ENCODE measurements at places on chromosomes 2 and 18.

- DNase-seq, result no peak
Measured at GRCh38 chr18:36532815-36533214, 235.3 kb downstream of the FHOD3 start.

DNA sequence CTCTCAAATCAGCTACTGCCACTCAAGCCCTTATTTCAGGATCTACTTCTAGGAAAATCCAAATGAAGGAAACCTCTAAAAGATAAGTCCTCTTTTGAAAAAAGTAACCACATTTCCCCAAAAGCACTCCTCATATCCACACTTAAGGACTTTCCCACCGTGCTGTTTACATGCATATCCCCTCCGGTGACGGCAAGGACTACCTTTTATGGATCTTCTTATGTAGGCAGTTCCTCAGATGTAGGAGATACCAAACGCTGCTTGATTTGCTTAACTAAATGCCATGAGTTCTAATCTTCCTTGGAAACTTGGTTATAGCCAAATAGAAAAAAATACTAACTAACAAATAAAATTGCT is 6.9 kb upstream of the TMEM87B start:
- DNase-seq, result no peak

DNA sequence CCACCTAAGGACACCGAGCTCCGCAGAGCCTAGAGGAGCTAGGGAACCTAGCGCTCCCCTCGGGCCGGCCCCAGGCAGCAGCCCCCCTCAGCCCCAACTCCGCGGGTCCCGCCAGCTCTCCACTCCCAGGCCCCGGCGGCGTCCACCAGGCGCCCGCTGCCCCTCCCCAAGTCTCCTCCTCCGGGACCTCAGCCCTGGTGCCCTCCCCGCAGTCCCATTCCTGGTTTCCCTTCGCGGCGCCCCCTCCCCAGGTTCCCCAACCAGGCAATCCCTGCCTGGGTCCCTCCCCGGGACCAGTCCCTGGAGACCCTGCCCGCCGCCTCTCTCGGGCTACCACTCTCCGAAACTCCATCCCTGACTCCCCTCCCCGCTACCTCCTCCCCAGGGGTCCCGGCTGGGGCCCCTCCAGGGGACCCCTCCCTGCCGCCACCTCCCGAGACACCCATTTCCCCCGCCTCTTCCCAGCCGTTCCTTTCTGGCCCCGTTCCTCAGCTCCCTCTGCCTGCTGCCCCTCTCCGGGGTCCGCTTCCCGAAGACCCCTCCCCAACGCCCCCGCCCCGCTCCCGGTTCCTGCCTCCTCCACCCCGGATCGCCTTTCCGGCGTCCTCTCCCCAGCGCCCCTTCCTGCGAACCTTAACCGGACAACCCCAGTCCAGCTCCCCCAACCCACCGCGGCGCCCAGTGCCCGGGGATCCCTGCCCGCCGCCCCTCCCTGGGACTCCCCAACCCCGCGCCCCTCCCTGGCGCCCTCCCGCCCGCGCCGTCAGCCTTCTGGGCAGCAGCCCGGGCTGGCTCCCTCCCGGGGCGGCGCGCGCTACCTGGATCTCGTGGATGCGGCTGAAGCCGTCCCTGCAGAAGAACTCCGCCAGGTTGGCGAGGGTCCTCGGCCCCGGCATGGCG is 678 bp downstream of the CYP27C1 start:
- DNase-seq, result peak; percentile 34

- no peak for DNase-seq
Measured at GRCh38 chr2:200156166-200156835, 150.2 kb upstream of the SPATS2L start.

DNA sequence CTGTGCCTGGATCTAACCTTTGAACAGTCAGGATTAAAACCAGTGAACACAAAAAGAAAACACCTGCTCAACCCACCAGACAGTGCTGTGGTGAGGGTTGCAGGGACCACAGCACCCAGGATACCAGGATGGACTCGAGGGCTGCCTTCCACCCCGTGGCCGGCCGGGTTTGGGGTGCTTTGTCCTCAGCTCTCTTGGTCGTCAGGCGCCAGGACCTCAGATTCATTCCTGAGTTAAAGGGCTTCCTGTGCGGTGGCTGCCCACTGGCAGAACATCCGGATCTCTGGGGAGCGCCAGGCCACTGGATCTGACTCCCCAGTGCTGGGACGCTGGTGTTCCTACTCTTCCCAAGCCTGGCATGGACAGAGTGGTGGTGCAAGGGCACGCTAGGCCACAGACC is 239.8 kb downstream of the TFCP2L1 start:
- DNase-seq, result no peak

- no peak for DNase-seq
Measured at GRCh38 chr2:241112592-241112991, 10.5 kb upstream of the MTERF4 start.

- DNase-seq, result no peak
Measured at GRCh38 chr2:119484834-119485233, 39.4 kb downstream of the SCTR start.

- DNase-seq, result no peak
Measured at GRCh38 chr2:218329027-218329825, 27.4 kb upstream of the CATIP start.

DNA sequence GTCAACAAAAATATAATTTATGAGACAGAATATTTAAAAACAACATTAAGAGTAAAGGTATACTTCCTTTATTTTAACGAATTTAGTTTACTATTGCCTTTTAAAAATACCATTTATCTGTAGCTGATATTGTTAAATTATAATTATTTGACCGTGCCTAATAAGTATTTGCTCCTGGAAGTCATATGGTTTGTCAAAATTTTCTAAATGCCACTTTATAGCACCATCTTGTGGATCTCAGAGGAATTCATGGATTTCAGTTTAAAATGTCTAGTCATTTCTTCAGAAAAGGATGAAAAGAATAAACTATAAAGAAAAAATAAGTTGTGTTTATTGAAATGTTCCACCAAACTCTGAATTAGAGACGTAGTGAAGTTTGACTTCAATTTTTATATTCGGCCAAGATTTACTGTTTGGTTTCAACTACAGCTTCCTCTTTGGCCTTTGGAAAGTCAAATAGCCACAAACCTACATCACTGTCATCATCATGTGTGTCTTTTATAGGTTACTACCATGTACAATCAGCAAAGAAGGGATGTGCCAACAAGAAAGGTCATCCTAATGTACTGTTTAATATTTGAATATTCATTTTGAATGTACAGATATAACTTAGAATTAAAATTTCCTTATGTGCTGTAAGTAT is 10.3 kb upstream of the FTCDNL1 start:
- no peak for DNase-seq

- no peak for DNase-seq
Measured at GRCh38 chr2:73257425-73258125, 23.5 kb downstream of the CCT7 start.

DNA sequence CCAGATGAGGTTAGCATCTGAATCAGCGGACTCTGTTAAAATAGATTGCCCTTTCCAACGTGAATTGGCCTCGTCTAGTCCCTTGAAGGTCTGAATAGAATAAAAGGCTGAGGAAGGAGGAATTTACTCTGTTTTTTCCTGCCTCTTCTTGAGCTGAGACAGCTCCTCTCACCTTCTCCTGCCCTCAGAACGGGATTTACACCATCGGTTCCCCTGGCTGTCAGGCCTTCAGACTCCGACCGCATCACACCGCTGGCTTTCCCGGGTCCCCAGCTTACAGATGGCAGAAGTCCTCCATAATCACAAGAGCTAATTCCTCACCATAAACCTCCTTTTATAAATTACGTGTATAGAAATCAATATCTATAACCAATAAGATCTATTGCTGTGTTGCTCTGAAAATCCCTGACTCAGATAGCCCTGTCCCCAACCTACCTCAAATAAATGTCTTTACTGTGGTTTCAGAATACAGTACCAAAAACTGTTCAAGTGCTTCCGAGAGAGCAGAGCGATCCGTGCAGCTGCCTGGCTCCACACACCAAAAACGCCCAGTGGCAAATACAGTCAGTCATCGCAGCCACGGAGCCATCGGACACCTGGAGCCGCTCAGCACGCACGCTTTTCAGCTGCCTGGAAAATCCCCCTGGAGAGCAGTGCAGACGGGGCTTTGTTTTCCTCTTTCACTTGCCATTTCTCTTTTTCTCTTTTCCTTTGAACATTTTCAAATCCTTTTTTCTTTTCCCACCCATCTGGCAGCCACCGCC is 196.9 kb downstream of the NRP2 start:
- peak; percentile 69 for DNase-seq

- DNase-seq, result peak; percentile 82
Measured at GRCh38 chr2:28155086-28155485, 237.6 kb upstream of the FOSL2 start.

- DNase-seq, result no peak
Measured at GRCh38 chr2:100796499-100797100, 23.3 kb upstream of the NPAS2 start.

- peak; percentile 77 for DNase-seq
Measured at GRCh38 chr2:134466141-134466540, 212.3 kb downstream of the MGAT5 start.

- DNase-seq, result no peak
Measured at GRCh38 chr2:55431982-55432627, 12.4 kb upstream of the CCDC88A start.

DNA sequence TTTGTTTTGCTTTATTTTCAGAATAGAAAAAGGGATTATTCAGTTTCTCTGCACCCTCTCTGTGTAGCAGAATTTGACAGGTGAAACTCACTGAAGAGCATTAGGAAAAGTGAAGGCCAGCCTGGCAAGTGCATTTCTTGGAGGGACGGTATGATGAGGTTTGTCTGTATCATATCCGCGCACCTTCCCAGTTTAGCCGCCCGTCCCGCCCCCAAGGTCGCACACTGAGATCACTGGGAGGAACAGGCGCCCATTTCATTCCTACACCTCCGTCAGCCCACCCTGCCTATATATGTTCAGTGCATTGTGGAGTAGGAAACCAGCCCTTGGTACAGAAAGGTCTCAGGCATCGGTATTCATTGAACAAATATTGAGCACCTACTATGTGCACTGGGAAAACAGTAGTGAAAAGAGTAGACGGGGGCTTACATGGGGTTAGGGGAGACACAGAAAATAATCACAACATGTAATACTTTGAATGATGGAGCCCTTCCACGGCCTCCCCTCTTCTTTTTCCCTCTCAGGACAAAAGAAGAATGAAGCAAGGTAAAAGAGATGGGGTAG is 678 bp upstream of the FECH start:
- no peak for DNase-seq

DNA sequence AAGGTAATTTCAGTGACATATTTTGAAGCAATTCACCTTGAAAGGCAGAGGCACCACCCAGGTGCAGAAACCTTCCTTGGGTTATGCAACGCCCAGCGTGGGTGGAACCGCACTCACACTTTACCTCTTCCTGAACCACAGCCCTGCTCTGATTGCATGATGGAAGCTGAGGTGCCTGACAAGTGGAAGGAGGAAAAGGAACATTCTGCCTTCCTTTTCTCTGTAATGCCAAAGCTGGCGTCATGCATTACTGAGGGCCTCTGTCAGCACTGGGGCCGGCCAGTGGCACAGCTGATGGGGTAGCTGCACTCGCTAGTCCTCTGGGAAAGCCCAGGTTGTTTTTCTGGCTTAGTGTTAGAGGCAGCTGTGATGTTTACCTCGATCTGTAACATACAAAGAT is 266.5 kb downstream of the NEDD4L start:
- no peak for DNase-seq

DNA sequence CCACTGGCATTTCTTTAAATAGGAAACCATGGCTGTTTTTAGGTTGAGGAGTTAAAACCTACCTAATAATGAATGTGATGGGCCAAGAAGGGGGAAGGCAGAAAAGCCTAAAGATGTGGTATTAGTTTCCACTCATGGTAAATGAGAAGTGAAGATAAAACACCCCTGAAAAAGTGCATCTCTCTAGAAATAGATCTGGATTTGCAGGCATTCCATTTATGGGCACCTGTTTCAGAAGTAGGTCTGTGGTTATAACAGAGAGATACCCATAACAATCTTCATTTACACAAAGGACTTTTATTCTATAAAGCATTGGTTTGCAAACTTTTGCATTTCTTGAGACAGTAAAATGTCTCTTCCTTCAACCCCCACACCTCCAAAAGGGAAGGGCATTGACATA is 62.1 kb downstream of the PRKCE start:
- no peak for DNase-seq

DNA sequence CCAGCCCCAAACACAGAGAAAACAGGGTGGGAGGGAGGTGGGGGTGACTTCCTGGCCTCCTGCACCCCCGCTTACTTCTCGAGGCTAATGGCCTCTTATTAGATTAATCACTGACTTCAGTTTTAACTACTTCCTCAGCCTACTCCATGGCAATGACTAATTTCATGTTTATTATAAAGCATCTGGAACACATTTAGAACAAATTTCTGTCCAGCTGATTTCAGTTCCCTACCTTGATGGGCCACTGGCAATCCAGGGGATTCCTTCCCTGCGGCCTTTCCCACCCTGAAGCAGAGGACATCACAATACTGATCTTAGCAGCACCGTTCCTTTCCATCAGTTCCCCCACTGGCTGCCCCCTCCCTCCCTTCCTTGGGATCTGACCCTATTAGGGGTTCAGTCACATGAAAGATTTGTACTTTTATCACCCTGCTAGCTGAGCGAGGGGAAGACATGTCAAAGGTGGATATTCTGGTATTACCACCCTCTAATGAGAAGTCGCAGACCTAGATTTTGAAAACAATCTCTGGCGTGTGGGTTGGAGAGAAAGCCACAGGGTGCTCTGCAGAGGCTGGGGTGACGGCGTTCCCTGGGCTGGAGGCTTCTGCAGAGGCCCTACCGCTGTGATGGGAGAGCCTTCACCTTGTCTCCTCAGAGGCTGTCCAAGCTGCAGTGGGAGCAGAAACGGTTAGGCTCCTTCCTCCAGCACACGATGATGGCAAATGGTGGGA is 67.6 kb downstream of the KIAA2012 start:
- no peak for DNase-seq

DNA sequence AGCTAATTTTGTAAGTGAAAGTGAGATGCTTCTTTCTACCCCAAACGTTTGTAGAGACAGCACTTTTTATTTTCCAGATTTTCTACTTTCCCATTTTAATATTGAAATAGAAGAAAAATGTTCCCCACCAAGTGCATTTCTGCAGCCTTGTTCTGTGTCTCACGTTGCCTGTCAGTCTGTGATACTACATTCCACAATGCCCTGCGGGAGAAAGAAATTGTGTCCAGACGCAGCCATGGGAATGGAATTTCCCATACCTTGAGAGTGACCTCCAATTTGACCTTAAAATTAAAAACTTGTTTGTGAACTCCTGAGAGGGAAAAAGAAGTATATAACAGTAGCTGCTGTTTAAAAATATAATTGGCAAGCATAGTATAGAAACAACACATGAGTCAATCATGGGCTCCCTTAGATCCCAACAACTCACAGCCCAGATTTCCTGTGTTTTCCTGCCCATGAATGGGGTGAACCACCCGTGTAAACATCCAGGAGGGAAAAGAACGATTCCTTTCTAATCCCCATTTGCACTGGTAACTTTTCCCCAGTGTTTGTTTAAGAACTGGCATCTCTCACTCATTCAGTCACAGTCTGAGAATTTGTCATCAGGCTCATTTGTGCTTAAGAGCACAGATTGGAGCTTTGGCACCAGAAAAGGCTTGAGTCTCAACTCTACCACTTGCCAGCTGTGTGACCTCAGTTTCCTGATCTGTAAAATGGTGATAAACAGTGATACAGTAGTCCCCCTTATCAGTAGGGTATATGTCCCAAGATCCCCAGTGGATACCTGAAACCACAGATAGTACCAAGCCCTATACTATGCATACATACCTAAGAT is 166.1 kb upstream of the ZNF521 start:
- no peak for DNase-seq

GRCh38 chr2:113780472-113780871 is 24.0 kb upstream of the SLC35F5 start:
- no peak for DNase-seq

GRCh38 chr2:3094999-3095958 is 282.3 kb downstream of the EIPR1 start:
- no peak for DNase-seq

GRCh38 chr2:2010251-2010650 is 265.9 kb upstream of the PXDN start:
- DNase-seq, result no peak

GRCh38 chr2:33215299-33215698 is 261.1 kb upstream of the RASGRP3 start:
- DNase-seq, result no peak

Measured in NCI-H146 (cell line).